Activated CD8-positive, alpha-beta memory T cell treated with anti-CD3 and anti-CD28 coated beads, Interleukin-2, amount 50 U/mL, for 48 hours (primary cell): ENCODE measurements at places on chromosomes 11 and 22.

- no peak for DNase-seq
Observed at GRCh38 chr22:18050065-18050464, 25.7 kb upstream of the MICAL3 start.

DNA sequence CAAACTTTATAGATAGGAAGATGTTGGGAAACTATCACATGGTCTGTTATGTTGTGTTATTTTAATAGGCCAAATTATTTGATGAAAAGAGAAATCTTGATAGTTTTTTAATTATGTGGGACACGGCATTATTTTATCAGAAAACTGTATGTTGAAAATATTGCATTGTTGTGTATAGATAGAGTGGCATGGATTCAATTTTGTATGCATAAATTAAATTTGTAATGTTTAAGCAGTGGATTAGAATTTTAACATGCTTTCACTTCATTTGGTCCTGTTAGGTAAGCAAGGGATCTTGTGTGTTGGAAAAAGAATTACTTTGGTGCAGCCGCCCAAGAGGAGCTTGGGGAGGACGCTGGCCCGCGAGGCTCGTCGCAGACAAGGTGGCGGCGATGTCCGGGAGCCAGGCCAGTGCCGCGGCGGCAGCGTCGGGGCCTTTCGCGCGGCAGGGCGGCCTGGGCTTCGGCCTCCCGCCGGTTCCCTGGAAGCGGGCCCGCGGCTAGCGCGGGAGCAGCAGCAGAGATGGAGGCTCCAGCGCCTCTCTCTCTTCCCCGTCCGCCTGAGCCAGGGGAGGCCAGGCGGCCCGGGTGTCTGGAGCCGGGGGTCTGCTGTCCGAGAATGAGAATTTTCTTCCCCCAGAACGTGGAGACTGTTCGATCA is 82.7 kb downstream of the GGT1 start:
- no peak for DNase-seq

GRCh38 chr22:49934160-49934890 is 15.9 kb downstream of the CRELD2 start:
- DNase-seq, result no peak

GRCh38 chr22:16955678-16956210 is 52.3 kb downstream of the GAB4 start:
- DNase-seq, result no peak

- no peak for DNase-seq
Observed at GRCh38 chr11:116866804-116867455, 29.5 kb upstream of the APOA1 start.

DNA sequence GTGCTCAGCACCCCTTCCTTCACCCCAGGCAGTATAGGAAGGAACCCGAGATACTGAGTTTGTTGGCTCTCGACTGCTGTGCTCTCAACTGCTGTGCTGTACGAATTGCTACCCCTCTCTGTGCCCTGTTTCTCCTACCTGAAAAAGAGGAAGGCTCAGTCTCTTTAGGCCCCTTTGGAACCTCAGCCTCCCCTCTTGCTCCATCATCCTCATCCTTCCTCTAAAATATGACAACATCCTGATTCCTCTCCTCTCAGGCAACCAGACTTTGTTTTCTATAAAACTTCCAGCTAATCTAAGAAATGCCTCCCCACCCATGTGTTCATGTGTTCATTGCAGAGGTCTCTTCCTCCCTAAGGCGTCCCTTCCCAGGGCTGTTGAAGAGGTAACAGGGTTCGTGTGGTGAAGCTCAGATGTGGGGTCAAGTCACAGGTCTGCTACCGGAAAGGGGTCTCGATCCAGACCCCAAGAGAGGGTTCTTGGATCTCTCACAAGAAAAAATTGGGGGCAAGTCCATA is 35.5 kb upstream of the CD82 start:
- DNase-seq, result no peak

DNA sequence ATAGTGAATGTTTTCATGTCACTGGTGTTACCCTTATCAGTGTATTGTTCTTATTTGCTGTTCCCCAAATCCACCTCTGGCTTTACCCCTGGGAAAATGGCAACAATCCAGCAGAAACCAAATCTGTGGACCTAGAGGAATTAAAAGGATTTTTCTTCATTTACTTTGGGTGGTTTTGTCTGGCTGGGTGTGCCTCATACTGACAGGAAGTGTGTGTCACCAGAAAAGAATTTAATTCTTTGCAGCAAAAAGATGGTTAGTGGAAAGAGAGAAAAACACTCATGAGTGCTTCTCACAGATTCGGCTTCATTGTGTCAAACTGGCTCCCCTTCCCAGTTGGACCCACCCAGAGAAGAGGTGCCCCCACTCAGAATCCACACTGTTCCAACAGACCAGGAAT is 38.9 kb downstream of the FZD4 start:
- no peak for DNase-seq

- no peak for DNase-seq
Observed at GRCh38 chr11:19953909-19954308, 206.4 kb downstream of the DBX1 start.

- DNase-seq, result no peak
Observed at GRCh38 chr11:100151944-100152343, 535.1 kb upstream of the ARHGAP42 start.

GRCh38 chr11:125625225-125625629 is 264 bp downstream of the CHEK1 start:
- no peak for DNase-seq
